ENCODE measurements at places on chromosomes 7 and 10.
A peak's percentile ranks its signal among the peaks of the same experiment; 100 is the strongest.

DNA sequence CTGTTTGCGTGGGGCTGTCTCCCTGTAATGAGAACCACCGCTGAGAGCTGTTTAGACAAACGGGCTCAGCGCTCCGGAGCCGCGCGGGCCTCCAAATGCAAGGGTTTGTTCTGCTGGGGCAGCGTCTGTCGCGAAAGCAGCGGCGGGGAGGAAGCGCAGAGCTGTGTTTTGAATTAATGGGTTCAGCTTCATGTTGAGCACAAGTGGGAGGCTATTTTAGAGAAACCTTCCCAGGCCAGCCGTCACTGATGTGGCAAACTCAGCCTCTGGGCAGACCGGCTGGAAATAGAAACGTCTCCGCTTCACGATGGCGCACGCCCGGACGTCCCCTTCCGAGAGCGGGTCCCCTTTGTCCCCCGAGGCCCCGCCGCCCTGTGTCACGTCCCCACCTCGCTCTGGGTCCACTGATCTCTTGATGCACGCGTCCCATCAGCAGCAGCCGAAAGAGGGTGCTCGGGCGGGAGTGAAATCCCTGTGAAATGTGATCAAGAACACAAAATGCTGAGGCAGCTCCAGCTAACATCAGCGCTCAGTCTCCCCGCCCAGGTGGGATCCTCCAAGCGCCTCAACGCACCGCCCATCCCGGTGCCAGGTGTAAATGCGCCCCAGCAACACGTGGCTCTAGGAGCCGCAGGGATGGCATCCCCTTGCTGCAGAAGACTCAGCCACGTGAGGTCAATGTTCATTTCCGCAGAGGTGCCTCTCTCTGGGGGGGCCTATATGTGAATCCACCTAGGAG, 44.9 kb downstream of the BAMBI start:
- no peak for DNase-seq

GRCh38 chr7:45657136-45657889, 83.1 kb downstream of the ADCY1 start:
- no peak for DNase-seq

- DNase-seq, result peak; percentile 63
These were observed at the start of gene LIMK1 for GRCh38 chr7:74083117-74083876. LIMK1 (plus strand) TSS chr7:74083804; CDS start chr7:74083991, 187 bp downstream.

- peak; percentile 28 for DNase-seq
These were observed 107.2 kb upstream of the FAM180A start for GRCh38 chr7:135855846-135856245.

- DNase-seq, result no peak
These were observed 439.2 kb upstream of the IGFBP3 start for GRCh38 chr7:46360296-46360695.

DNA sequence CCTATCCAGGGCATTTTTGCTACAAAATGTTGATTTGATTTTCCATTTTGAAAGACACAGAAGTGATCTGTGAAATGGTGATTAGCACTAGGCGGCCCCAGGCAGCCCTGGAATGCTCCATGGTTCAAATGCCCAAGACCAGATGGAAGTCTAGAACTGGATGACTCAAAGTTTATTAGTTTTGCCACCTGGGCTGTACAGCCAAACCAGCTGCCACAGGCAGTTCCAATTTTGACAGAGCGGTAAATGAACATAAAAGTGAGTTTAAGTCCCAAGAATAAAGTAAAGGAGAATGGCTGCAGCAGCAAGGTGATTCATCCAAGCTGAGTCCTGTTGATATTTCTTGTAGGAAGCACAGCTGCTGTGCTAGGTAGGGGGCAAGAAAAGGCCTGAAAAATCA, 180.5 kb downstream of the SUGCT start:
- no peak for DNase-seq

DNA sequence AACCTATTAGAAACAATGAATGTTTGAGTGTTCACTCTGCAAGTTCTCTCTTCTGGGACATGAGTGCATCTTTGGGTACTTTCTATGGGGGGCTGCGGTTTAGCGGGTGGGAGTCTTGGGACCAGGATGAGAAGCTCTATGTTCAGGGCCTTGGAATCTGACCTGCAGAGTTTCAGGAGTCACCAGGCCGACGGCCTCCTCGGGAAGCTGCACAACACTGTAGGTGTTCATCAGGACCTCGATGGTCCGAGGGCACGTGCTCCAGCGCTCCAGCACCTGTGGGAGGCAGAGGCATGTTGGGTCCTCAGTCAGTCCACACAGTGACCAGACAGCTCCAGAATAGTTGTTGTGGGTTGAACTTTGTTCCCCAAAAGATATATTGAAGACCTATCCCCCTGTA, 8.9 kb upstream of the GBX1 start:
- no peak for DNase-seq

DNA sequence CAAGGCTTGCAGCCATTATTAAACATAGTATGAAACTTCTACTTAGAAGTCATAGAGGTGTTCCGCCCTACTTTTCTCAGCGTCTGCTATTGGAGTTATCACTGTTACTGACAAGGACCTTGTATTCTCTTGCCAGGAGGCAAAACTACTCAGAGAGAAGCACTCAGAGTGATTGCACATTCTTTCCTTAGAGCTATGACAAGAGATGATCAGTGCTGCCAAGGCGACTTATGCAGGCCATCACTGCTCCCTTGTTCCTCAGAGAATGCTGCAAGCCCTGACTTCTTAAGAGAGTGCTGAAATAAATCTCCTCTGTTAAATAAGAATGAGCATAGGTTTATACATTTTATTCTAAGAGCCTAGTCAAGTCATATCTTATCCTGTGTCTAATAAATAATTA, 534.6 kb upstream of the PHF14 start:
- DNase-seq, result no peak

GRCh38 chr10:131677671-131678070, 223.1 kb upstream of the PPP2R2D start:
- DNase-seq, result no peak

DNA sequence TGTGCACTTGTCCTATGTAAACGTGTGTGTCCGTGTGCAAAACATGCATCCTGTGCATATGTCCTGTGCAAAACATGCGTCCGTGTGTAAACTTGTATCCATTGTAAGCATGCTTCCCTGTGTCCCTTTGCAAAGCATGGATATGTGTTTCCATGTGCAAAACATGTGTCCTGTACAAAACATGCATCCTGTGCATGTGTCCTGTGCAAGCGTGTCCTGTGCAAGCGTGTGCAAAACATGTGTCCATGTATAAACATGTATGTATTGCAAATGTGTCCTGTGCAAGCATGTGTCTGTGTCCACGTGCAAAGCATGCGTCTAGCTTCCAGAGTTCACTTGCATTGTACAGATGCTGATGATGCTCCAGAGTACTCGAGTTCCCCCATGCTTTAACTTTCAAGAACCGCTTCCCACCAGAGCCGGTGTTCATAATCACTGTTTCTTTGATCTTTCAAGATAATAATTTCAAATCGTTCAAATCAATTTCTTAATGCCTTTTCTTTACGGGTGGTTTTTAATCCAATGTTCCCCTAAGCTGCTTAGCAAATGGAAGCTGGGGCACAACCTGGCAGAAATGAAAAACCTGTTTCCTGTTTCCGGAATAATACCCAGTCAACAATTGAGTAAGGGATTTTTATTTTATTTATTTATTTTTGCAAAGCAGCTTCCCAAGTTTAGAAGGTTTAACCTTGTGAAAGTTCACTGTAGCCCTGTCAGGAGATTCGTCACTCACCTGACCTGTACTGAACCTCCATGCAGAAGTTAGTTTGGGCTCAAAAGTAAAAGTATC, 641 bp upstream of the ASB13 start:
- DNase-seq, result no peak

- no peak for DNase-seq
These were observed 52.8 kb upstream of the WAC start for GRCh38 chr10:28479927-28480627.

DNA sequence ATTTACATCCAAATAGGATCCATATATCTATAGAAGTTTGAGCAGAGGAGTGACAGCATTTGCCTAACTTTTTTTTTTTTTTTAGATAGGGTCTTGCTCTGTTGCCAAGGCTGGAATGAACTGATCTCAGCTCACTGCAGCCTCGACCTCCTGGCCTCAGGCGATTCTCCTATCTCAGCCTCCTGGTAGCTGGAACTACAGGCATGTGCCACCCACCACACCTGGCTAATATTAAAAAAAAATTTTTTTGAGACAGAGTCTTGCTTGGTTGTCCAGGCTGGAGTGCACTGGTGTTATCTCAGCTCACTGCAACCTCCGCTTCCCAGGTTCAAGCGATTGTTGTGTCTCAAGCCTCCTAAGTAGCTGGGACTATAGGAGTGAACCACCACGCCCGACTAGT, 15.1 kb downstream of the PPIA start:
- no peak for DNase-seq

Measured in MV-4-11 (cell line).